ENCODE measurements at places on chromosomes 12 and 14. TPM values are rescaled to one million over a fixed set of nuclear protein-coding genes. Genes with fewer than 3 reads are reported as not detected.

The RFX4 gene
- total RNA-seq: 0.58 TPM

The PPP1R36 gene
- total RNA-seq: not detected

The KCNK13 gene
- total RNA-seq: not detected

The C12orf76 gene
- total RNA-seq: 20.7 TPM

The PIK3C2G gene
- not detected for total RNA-seq

The TIMELESS gene
- total RNA-seq: 19.4 TPM

The TAS2R42 gene
- total RNA-seq: not detected

The BDKRB1 gene
- total RNA-seq: 4.7 TPM

The KDM2B gene
- 42.8 TPM for total RNA-seq

The LALBA gene
- total RNA-seq: 0.23 TPM

The PROX2 gene
- total RNA-seq: 0.73 TPM

The PTPN6 gene
- 0.67 TPM for total RNA-seq

The NXPH4 gene
- 11.3 TPM for total RNA-seq

The RILPL1 gene
- 16.7 TPM for total RNA-seq

The AQP5 gene
- 0.33 TPM for total RNA-seq

The RDH5 gene
- 1.6 TPM for total RNA-seq

The NPAS3 gene
- total RNA-seq: 7.2 TPM

The E2F7 gene
- 2.6 TPM for total RNA-seq

The PRB2 gene
- 114 TPM for total RNA-seq

The GRIP1 gene
- total RNA-seq: 38.1 TPM

The AMN gene
- 2.4 TPM for total RNA-seq

The ZNF664 gene
- 117 TPM for total RNA-seq

The POMT2 gene
- total RNA-seq: 17.6 TPM

The FRMD6 gene
- 3.4 TPM for total RNA-seq

The CABP1 gene
- total RNA-seq: 0.27 TPM

The RITA1 gene
- total RNA-seq: 20.5 TPM

The NKX2-1 gene
- total RNA-seq: not detected
